Stimulated activated CD8-positive, alpha-beta memory T cell treated with anti-CD3 and anti-CD28 coated beads, Interleukin-4, amount 100 ng/mL, for 1 hour (primary cell): ENCODE measurements at places on chromosomes 3 and 15.

GRCh38 chr3:184039414-184039813 is 7.9 kb downstream of the HTR3D start:
- no peak for DNase-seq

- no peak for DNase-seq
These were observed 55.0 kb downstream of the FEZF2 start for GRCh38 chr3:62318365-62318751.

DNA sequence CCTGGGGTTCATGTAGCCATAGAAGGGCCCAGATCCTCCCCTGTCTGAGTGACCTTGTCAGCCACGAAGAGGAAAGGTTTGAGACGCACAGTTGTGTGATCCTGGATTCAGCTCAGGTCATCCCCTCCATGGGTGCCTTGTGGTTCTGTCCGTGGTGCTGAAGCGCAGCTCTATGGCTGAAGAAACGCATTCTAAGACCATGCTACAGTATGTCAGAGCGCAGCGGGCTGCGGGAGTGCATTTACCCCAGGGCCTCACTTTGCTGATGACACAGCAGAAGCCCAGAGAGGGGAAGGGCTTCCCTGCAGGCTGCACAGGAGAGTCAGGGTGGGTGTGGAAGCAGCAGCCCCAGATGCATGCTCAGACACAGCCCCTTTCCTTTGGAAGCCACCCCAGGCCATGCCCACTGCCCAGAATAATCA is 68.8 kb upstream of the IQSEC1 start:
- DNase-seq = no peak

- DNase-seq = no peak
These were observed 12.8 kb downstream of the NMNAT3 start for GRCh38 chr3:139664958-139665357.

GRCh38 chr3:134827213-134827612 is 32.2 kb downstream of the EPHB1 start:
- DNase-seq = no peak
